ENCODE measurements at places on chromosomes 16 and 17.

- no peak for DNase-seq
Measured at GRCh38 chr17:19248928-19249574, 11.9 kb downstream of the EPN2 start.

- no peak for DNase-seq
Measured at GRCh38 chr16:4395055-4395726, 21.2 kb downstream of the CORO7 start.

GRCh38 chr17:28551421-28552175 is 826 bp downstream of the UNC119 start:
- DNase-seq, result no peak

DNA sequence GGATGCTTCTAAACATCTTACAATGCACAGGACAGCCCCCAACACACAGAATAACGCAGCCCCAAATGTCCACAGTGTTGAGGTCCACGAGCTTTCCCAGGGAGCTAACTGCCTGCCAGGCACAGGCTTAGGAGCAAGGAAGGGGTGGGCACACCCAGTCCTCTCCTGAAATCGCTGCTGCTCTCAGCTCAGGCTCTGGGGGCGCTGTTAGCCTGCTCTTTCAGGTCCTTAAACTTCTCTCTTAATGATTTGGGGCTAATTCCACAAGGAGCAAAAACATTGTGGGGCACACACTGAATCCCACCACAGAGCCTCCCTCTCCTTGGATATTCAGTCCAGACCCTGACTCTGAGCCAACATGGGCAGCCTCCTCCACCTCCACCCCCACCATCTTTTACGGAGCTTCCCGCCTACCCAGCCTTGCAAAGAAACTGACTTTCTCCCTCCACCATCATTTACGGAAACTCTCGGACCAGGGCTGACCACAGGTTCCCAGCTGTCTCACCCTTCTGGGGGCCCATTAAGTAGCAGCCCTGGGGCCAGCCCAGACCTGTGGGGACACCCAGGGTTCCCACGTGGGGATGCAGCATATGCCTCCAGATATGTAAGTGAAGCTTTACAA is 1.1 kb downstream of the CD300H start:
- DNase-seq, result no peak

DNA sequence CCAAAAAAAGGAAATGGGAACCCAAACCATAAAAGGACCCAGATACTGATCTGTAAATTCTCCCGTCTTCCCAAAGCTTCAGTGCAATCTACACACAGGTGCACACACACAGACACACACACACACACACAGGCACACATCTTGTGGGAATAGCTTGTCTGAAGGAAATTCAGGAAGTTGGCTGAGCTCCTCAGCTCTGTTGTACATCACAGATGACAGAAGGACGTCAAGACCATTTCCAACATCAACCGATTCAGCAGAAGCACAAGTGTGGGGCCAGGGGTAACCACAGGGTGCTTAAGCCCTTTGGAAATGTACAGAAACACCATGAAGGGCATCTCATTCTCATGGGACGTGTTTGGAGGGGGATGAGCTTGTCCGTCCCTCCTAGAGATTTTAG is 498.1 kb upstream of the PSMD7 start:
- no peak for DNase-seq

Data from stimulated activated CD4-positive, alpha-beta T cell treated with anti-CD3 and anti-CD28 coated beads, Interleukin-4, amount 100 ng/mL, for 4 hours (primary cell).